ENCODE measurements at places on chromosomes 7 and 10.
A peak's percentile ranks its signal among the peaks of the same experiment; 100 is the strongest.

DNA sequence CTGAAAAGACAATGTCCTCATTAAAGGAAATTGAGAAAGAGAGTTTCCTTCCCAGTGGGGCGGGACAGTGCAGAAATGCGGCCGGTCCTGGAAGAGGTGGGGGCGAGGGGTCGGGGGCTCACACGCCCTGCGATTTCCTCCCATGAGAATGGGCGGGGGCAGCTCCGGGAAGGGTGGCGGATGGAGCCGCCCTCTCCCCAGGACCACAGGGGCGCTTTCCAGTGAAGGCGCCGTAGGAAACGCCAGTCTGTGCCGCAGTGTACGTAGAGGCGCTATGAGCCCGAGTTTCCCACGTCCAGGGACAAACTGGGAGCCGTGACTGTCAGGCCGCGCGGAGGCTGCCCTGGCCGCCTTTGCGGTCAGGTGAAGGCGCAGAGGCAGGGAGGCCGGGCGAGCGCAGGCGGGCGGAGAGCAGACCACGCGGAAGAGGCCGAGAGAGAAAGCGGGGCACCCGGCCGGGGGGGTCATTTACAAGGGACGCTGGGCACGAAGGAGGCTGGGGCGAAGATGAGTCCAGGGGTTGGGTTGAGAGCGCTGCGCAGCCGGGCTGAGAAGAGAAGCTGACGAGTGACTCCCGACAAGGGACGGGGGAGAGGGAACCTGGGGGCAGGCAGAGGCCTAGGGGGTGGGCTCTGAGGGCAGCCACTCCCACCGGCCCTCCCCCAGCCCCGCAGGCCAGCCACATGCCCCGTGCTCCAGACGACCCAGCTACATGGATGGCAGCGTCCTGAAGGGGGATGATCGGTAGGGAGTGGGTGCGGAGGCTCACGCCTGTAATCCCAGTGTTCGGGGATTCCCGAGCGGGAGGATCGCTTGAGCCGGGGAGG is 45.0 kb downstream of the ALOX5 start:
- peak; percentile 62 for DNase-seq

DNA sequence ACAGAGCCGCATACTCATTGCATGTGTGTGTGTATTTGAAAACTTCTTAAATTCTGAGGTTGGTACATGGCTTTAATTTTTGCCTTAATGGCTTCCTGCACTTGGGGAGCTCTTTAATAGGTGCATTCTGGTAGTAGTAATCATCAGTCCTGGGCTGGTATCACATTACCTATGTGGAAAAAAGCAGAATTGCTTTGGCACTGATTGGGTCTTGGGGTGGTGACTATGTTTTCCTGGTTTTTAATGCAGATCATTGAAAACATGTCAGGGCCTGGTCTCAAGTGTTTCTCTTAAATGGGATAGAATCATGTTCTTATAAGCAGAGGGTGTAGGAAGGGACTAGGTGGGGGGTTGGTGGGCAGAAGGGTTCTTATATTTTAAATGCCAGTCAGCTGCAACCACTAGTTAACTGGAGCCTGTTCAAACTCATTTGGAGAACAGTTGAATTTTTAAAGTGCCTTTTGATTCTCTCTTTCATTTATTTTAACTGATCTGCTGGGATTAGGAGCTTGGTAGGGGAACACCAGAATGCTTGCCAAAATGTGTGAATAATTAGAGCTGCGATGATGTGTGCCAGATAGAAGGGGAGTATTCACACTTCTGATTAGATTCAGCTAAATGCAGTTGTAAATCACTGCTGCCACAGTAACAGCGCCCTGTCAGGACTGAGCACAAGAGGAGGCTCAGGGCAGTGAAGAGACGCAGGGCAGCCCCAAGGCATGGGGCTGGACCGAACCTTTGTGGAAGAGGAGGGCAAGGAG is 633.5 kb upstream of the GALNT17 start:
- no peak for DNase-seq

DNA sequence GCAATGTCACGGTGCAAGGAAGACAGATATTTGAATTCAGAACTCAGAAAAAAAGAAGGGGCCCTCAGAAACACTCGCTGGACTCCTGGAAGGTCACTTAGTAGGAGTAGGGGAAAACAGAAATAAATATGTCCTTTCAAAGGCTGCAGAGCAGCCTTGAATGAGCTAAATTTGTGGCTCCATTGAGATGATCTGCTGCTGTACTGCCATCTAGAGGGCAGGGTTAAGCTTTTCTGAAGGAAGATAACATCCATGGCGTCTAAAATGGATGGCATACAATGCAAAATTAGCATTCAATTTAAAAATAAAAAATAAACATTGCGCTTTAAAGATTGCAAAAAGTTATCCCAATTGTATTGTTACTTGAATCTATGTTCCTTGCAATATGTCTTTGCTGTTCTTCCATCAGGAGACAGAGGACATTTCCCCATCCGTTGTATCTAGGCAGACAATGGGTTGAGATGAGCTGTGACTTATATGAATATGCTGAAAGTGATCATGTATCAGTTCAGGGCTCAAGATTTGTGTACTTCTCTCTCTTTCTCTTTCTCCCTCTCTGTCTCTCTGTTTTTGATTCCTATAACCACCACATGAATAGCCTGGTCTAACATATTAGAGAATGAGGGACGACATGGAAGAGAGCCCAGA is 642.2 kb downstream of the SH2D4B start:
- DNase-seq, result no peak

- DNase-seq, result no peak
Measured at GRCh38 chr10:43082746-43083145, 5.9 kb downstream of the RET start.

- DNase-seq, result no peak
Measured at GRCh38 chr10:112361951-112362751, 11.8 kb upstream of the ACSL5 start.

DNA sequence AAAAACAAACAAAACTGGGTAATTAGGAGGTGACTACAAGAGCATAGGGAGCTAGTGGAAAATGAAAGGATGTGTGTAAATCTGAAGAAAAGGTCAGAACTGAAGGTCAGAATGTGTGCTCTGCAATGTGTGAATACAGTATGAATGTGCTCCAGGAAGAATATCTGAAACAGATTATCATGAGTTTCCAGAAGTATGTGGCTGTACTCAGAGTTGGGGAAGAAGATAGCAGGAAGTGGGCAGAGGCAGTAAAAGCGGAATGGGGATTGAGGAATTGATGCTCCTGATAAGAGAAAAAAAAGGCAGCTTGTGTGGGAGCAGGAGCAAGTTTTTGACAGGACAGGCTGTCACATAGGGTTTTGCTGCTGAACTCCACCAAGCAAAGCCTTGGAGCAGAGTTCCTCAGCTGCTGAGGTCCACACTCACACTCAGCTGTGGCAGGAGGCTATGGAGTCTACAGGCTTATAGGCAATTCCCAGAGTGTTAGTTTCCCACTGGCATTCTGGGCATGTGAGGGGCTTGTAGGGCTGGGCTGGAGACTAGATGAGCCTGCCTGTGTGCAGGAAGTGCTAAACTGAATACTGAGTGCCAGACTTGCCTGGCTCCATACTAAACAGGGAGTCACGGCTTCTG is 22.9 kb downstream of the H2AZ2 start:
- DNase-seq, result no peak

DNA sequence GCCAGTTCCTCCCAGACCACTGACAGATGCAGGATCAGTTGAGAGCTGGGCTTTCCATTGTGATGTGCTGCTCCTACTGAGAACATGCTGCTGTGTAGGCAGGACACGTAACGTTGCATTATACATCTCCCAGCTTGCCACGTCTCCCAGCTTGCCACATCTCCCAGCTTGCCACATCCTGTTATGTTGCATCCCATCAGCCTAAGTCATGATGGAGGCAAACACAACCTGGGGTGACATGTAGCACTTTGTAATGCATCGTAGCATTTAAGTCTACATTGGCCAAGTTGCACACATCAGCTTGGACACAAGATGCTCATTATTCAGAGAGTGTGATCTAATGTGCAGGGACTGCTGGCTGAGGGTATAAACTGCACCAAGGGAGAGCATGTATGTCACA is 73.3 kb upstream of the CHCHD3 start:
- no peak for DNase-seq

GRCh38 chr7:103521937-103522336 is 75.9 kb upstream of the SLC26A5 start:
- DNase-seq, result no peak

GRCh38 chr7:15555381-15555859 is 6.4 kb downstream of the AGMO start:
- no peak for DNase-seq

DNA sequence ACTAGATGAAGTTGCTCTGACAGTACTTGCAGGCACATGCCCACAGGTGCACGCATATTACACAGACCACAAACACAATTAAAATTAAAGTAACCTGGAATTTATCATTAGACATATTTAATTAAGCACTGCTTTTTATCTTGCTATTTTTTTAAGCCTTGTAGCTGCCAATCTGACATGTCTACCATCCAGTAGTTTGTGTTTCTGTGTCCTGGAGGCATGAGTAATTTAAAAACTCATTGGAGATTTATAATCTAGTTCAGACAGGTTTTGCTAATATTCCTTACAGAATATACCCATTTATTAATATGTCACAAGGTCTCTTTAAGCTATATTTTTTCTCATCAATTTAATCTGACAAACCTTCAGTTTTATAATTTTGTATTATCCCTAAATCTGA is 445.0 kb upstream of the KLF6 start:
- no peak for DNase-seq

GRCh38 chr7:102889851-102890250 is 22.9 kb upstream of the LRRC17 start:
- DNase-seq, result no peak

GRCh38 chr7:46996972-46997371 is 584.9 kb downstream of the TNS3 start:
- no peak for DNase-seq

DNA sequence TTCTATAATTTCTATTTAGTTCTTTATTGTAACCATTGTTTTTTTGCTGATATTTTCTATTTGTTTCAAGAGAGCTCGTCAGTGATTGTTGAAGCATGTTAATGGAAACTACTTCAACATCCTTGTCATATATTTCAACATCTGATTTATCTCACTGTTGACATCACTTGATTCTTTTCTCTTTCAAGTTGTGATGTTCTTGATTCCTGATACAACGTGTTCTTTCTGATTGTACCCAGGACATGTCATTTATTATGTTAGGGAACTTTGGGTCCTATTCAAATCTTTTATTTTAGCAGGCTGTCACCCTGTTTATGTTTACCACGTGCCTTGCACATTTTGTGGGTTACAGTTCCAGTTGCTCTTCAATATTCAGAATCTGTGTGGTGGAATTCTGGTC is 79.8 kb upstream of the RSU1 start:
- DNase-seq, result no peak

GRCh38 chr10:60731134-60731885 is 47.0 kb upstream of the CDK1 start:
- peak; percentile 31 for DNase-seq

- DNase-seq, result no peak
Measured at GRCh38 chr7:23129036-23129435, 23.5 kb downstream of the KLHL7 start.

DNA sequence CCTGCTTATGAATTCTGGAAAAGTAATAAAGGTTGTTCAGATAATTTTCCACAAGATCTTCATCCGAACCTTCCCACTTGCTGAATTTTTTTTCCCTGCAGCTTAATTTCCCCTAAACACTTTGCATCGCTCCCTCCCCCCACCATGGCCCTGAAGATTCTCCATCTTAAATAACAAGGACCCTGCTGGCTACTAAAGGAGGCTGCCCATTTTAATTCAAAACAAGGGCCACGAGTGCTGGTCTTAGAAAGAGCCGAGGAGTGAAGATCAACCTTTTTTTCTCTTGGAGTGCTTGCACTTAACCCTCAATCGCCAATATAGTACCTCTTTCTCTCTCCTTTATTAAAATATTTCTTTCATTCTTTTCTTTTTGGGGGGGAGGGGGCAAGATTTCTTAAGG is 9.2 kb upstream of the SP8 start:
- no peak for DNase-seq

GRCh38 chr7:25901658-25902057 is 250.3 kb upstream of the NFE2L3 start:
- no peak for DNase-seq

DNA sequence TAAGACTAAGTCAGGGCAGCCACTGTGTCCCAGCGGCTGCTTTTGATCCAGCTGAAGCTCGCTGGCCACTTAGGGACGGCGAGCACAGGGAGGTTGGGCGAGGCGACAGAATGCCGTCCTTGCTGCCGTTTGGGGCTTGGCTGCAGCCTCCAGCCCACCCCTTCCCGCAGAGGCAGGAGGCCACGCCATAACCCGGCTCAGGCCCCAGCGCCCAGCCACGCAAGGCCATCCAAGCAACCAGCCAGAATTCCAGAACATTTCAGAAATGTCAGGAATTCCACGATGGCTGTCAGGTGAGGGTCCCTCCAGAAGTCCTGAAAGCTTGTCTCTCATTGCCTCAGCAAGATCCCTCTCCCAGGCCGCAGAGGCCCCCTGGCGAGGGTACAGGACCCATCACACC is 479.1 kb upstream of the FOXK1 start:
- DNase-seq, result no peak

- no peak for DNase-seq
Measured at GRCh38 chr10:69009360-69009759, 20.8 kb downstream of the KIFBP start.

DNA sequence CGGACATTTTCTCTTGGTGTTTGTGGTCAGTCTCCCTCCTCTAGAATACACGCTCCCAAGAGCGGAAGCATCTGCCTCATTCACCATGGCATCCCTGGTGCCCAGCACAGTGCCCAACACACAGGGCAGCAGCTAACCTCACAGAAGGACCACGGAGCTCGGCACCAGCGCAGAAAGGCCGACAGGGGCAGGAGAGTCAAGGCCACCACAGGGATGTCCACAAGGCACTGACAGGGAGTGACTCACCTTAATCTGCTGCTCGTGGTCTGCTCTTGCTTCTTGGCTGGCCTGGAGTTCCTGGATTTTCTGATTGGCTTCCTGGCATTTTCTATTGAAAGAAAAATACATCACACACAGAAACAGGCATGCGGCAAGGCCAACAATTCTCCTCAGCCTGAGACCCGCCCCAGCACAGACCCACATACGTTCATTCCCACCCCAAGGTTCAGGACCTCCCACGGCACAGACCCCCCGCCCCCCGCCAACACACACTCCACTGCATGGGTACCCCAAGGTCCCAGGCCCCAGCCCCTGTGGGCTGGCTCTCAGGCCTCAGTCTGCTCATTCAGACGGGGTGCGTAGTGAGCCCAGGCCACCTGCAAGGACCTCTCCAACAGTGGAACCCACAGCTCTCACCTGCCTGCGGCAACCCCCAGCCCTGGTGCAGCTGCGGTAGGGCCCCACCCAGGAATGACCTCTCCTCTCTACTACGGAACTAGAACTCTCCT is 14.9 kb downstream of the MAD1L1 start:
- DNase-seq, result no peak
